ENCODE measurements at places on chromosomes 11 and 22.

GRCh38 chr22:25161017-25161915 lies 38.4 kb upstream of the CRYBB3 start:
- no peak for DNase-seq

GRCh38 chr11:5336331-5336730 lies 7.0 kb downstream of the OR51B5 start:
- DNase-seq, result no peak

GRCh38 chr11:110027627-110028371 lies 65.4 kb upstream of the ZC3H12C start:
- DNase-seq, result no peak

DNA sequence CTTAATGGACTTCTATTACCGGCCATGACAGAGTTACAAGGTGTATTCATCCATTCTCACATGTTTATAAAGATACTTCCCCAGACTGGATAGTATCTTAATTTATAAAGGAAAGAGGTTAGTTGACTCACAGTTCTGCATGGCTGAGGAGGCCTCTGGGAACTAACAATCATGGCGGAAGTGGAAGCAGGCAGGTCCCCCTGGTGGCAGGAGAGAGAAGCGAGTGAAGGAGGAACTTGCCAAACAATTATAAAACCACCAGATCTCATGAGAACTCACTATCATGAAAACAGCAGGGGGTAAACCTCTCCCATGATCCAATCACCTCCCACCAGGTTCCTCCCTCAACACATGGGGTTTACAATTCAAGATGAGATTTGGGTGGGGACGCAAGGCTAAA lies 170.0 kb upstream of the PDGFD start:
- no peak for DNase-seq

DNA sequence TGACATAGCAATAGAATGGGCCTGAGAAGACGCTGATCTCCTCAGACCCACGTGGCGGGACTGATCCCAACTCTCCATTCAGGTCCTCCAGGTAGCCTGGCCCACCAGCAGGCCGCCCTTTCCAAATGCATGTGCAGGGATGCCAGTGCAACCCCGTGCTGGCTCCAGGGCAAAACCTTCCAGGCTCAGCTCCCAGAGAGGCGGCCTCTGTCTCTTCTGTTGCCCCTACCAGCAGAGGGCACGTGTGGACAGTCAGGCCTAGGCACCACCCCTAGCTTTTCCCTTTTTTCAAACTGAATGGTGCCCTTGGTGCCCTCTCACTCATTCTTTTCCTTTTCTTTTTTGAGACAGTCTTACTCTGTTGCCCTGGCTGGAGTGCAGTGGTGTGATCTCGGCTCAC lies 121.7 kb downstream of the OSBP2 start:
- DNase-seq, result no peak
